Activated naive CD4-positive, alpha-beta T cell treated with anti-CD3 and anti-CD28 coated beads, Interleukin-2, amount 10 ng/mL, durations not matched to agents 7 days and 5 days (primary cell): ENCODE measurements at places on chromosomes 11 and 22.

- no peak for DNase-seq
These were observed 28.4 kb upstream of the SLN start for GRCh38 chr11:107740271-107740670.

DNA sequence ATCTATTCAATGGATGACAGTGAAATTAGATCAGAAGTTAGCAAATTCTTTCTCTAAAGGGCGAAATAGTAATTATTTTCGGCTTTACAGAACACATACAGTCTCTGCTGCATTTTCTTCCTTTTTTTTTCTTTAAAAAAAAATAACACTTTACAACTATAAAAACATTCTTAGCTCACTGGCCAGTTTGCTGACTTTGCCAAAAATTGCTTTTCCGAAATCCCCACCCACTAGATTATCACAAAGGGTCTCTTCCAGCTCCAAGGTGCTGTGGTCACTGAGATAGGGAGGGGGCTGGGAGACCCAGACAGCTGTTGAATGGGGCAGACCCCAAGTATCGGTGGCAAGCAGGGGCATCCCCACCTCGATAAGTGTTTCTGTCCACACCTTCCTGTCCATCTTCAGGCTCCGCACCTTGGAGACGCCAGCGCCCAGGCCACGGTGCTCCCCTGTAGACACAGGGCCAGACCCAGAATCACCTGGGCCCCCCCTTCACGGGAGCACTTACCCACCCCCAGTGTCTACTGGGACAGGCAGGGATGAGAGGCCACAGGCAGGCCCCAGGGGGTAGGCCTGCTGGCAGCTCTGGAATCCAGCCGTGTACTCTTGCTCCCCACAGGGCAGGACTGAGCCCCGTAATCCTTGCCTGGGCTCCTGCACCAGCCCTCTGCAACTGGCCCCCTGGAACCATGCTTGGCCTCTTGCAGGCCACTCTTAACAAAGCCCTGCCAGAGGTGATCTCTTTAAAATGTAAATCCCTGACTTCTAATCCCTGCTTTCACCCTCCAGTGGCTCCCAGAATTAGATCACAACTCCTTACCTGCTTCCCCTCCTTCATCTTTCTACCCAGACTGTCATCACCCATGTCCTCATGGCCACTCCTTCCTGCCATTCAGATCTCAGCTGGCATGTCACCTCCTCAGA lies 31.5 kb upstream of the PDE2A start:
- no peak for DNase-seq

DNA sequence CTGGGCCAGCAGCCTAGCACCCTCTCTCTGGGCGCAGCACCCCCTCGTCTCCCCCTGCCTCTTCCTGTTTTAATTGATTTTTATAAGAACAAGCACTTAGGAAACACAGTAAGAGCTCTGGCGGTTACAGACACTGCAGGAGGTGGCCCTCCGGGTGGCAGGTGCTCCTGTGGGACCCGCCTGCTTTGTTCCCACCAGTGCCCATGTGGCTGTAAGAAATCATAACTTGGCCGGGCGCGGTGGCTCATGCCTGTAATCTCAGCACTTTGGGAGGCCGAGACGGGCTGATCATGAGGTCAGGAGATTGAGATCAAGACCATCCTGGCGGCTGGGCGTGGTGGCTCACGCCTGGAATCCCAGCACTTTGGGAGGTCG lies 18.4 kb downstream of the TSPAN4 start:
- DNase-seq, result no peak

- DNase-seq, result no peak
These were observed 88.6 kb downstream of the RTL6 start for GRCh38 chr22:44409211-44409973.

- DNase-seq, result no peak
These were observed 433.2 kb downstream of the GUCY1A2 start for GRCh38 chr11:106585061-106585460.

DNA sequence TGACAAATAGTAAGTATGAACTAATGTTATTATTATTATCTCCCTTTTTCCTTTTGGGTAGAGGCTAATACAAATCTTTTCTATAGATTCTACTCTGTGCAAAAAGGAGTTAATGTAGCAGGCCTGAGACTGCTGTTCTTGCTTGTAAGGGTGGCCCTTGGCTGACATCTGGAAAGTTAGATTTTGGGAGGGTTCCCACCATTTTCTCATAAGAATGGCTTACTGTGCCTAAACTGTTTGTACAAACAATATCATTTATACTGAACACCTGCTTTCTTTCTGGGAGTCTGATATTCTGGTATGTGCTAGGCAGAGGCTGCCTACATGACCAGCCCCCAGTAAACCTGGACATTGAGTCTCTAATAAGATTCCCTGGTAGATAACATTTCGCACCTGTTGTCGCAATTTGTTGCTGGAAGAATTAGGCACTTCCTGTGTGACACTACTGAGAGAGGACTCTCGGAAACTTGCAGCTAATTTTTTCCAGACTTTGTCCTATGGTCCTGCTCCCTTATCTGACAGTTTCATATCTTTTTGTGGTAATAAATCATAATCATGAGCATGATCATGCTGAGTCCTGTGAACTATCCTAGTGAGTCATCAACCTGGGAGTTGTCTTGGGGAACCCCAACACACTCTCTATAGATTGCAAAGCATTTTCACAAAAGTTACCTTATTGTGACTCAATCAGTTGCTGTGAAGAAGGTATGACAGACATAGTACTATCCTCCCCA lies 257.7 kb upstream of the CCDC90B start:
- no peak for DNase-seq

- DNase-seq, result no peak
These were observed 70.8 kb downstream of the BLID start for GRCh38 chr11:122045181-122045586.

DNA sequence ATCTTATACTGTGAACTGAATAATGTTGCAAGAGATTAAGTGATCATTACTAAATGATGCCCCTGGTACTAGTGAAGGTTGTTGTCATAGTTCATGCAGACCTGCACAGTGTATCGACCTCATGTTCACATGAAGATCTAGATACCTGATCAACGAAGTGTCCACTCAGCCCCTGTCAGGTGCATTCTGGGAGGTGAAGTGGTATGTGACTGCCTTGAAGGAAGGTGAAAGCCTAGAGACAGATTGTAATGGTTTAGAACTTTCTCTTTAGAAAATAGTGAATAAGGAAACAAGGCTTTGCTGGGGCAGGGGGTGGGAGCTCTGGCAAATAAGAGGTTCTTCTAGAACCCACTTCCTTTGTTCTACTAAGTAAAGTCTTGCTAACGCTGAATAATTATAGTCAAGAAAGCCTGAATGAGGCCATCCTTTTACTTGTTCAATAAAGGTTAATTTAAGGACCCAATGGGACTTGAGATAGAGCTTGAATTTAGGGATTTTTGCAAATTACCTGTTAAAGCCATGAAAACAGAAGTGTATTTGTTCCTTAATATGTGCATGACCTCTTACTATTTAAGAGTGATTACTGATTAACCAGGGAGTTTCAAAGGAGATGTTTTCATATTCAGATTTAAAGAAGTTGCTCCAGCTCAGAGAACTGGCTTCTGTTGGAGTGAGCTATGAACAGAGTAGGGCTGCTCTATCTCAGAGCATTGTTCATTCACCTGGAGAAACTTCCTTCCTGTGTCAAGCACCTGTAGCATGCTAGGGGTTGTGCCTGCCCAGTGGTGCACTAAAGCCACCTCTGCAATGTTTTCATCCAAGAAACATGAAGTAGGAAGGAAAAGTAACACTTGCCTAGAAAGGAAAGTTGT lies 45.3 kb downstream of the C22orf31 start:
- DNase-seq, result peak; percentile 32

GRCh38 chr22:49021131-49021925 lies 806.3 kb downstream of the BRD1 start:
- peak; percentile 14 for DNase-seq

DNA sequence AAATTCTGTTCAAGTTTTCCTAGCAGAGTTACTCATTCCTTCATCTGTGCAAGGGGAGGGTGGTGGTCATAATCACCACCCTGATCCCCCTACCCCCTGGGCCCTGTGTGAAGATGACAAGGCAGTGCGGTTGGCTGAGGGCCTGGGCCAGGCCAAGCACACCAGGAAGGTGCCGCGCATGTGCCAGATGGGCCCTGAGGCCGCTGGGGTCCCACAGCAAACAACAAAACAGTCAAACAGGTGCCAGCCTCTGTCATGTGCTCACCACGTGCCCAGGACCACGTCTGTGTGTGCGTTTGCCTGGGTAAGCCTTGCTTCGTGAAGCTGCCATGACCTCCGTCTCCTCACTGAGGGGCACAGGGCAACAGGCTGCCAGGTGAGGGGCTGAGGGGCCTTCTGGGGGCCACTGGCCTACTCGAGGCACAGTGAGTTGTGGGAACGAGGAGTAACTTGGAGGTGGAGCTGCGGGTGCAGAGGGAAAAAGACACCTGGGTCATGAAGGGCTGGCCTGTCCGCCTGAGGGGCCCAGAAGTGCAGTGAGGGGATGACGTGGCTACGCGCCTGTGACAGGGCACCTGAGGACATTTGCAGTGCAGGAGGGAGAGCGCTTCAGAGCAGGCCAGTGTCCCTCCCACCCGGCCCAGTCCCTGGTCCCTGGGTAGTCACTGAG lies 25.8 kb downstream of the RSPH14 start:
- no peak for DNase-seq

DNA sequence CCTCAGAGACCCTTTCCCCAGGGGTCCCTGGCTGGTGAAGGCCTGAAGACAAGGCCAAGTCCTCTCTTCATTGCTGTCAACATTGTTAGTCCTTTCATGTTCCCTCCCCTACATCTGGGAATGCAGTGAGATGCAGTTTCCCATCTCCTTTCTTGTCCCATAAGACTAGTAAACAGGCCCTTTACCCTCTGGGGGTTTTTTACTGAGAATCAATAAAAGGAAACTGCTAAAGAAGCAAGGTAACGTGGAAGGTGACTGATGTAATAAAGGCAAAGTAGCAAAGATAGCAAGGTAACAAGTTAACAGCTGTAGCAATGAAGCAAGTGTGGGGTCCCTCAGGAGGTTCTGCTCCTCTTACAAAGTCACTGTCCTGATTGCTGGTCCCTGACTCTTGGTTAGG lies 37.3 kb downstream of the TEAD1 start:
- DNase-seq, result no peak

DNA sequence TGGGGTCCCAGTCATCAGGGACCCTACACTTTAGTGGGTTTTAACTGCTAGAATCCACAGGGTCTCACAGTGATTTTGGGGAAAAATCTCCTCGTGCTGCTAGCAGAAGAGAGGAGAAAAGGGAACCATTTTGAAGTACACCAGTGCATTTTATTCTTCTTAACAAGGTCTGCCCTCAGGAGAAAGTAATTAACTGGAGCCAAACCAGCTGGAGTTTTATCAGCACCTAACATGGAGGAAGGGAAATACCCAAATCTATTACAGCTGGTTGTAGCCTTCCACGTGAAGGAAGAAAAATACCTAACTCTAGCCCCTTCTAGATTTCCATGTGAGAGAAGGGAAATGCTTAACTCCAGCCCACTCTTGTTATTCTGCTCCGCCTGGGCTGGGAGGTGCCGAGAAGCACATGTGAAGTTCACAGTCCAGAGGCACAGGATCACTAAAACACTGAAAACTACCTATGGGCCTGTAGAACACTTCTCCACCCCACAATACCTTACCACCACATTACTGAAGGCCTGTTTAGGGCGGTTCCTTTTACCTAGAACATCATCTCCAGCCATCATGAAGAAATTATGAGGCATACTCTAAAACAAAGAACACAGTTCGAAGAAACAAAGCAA lies 31.3 kb upstream of the TEAD1 start:
- no peak for DNase-seq

DNA sequence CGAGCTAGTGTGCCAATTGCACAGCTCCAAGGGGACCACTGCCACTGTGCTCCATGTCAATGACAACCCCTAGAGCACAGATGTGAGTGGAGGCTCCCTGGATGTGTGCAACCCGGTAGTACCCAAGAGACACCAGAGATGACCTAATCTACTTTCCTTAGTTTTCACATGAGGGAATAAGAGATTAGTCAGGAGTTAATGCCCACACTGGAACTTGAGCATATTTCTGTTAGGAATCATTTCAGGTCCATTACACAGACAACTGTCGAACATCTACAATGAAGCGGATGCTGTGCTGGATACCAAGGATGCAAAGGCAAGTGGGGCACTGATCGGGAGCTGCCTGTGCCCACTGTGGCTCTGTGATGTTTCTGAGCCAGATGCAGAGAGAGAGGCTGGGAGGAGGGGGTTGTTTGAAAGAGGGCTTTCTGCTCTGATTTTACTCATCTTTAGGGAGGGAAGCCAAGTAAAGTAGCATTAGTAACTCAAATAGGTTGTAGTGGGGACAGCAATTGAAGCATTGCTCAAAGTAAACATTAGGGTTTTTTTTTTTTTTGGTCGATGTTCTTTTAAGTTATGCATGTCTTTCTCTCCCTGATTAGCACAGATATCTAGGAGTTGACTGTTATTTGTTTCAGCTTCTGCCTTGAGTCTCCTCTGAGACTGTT lies 82.5 kb upstream of the SORL1-AS1 start:
- DNase-seq, result no peak

DNA sequence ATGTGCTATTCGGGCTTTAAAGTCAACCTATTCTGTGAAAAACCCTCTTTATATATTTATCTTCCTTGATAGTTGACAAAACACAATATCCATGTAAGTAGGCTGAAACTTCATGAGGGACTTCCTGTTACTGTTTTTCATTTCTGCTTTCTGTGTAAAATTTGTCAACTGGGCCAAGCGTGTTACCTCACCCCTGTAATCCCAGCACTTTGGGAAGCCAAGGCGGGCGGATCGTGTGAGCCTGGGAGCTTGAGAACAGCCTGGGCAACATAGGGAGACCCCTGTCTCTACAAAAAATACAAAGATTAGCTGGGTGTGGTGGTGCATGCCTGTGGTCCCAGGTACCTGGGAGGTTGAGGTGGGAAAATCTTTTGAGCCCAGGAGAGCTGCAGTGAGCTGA lies 66.5 kb upstream of the SLC25A18 start:
- DNase-seq, result no peak

GRCh38 chr11:127070808-127071207 lies 70.2 kb upstream of the KIRREL3 start:
- DNase-seq, result no peak

- DNase-seq, result no peak
These were observed 81.7 kb upstream of the APOA1 start for GRCh38 chr11:116918925-116919655.

DNA sequence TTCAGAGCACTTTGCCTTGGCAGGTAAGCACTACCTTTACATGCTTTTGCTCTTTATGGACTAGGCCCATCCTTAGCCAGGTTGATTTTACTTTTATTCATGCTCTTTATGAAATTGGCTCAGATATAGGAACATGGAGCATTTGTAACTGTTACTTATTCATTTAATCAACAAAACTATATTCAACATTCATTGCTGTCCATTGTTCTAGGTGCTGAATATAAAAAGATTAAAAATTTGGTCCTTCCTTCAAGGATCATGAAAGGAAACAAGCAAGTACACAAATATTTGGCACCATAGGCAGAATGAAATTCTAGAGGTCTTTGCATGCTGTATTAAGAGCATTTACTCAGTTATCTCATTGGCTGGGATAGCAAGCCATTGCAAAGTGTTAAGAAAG lies 161.9 kb upstream of the TTC12 start:
- no peak for DNase-seq

DNA sequence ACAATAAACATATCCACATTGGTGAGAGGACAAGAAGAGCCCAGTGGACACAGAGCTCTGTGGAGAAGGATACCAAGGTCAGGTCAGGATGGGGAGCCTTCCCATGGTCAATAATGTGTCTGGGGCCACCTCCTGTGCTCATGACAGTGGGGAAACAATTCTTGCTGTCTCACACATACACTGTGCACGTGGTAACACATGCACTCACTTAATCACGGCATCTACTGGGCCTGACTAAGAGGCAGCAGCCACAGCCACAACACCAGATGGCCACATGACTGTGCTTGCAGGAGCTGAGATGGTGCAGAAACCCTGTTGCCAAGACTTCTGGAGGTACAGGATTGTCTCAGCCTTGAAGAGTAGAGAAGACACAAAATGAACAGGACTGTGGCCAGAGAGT lies 28.6 kb downstream of the C22orf42 start:
- no peak for DNase-seq

GRCh38 chr11:95641495-95641894 lies 148.1 kb downstream of the FAM76B start:
- peak; percentile 58 for DNase-seq
